Activated naive CD4-positive, alpha-beta T cell treated with anti-CD3 and anti-CD28 coated beads, Interleukin-2, amount 10 ng/mL, durations not matched to agents 7 days and 5 days (primary cell): ENCODE measurements at places on chromosomes 4 and X.
A peak's percentile ranks its signal among the peaks of the same experiment; 100 is the strongest.

- no peak for DNase-seq
Observed at GRCh38 chr4:136748773-136749172, 783.5 kb downstream of the PCDH18 start.

GRCh38 chr4:1608196-1608820 is 75.8 kb downstream of the FAM53A start:
- DNase-seq = no peak

- DNase-seq = no peak
Observed at GRCh38 chr4:98617358-98618047, 40.9 kb downstream of the TSPAN5 start.

- no peak for DNase-seq
Observed at GRCh38 chr4:94253036-94253435, 45.4 kb downstream of the SMARCAD1 start.

DNA sequence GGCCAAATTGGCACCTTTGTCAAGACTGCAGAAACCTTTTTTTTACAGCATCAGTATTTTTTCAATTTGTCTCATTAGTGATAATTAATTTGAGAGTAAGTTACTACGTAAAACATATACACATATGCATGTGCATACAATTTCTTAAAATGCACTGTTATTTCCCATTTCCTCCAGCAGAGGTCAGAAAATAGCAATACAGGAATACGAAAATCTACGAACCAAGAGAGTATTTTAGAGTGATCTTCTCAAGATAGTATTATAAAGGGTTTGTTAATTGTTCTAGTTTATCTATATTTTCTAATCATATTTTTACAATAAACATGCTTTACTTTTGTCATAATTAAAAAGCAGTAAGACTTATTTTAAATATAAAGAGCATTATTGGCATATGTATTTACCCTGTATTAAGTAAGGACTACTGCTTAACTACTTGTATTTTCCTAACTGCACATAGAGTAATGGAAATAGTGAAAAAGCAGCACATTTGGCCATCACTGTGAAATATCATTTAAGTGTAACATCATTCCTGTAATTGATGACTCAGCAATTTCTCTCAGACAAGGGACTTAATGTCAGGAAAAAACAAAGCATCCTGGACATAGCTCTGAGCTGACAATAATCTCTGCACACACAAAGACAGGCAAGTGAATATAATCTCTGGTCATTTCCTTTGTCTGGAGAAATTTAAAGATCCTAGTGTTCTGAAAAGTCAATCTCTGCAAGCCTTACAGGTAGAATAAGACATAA is 45.6 kb downstream of the MAOB start:
- DNase-seq = no peak

GRCh38 chr4:101972791-101973190 is 182.3 kb downstream of the BANK1 start:
- no peak for DNase-seq

- DNase-seq = no peak
Observed at GRCh38 chr4:185535612-185536410, 504 bp upstream of the PDLIM3 start.

- DNase-seq = no peak
Observed at GRCh38 chrX:6708676-6709380, 173.9 kb upstream of the VCX3A start.

DNA sequence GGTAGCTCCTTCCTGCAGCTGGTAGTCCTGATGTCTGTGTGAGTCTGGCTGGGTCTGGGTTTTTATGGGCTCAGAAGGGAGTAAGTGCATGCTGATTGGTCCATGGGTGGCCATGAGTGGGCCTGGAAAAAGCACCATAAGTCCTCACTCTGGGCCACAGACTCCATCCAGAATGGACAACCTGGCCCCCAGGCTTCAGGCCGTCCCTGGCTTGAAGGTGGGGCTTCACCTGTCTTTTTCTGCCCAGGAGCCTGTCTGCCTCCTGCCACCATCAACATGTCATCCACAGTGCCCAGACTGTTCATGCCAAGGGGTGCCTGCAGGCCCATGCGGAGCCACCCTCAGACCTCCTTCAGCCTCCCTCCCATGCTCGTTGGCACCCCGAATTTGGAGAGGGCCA is 620.0 kb downstream of the RAPGEF2 start:
- DNase-seq = no peak

- DNase-seq = no peak
Observed at GRCh38 chrX:120617996-120618630, 11.7 kb downstream of the C1GALT1C1 start.

DNA sequence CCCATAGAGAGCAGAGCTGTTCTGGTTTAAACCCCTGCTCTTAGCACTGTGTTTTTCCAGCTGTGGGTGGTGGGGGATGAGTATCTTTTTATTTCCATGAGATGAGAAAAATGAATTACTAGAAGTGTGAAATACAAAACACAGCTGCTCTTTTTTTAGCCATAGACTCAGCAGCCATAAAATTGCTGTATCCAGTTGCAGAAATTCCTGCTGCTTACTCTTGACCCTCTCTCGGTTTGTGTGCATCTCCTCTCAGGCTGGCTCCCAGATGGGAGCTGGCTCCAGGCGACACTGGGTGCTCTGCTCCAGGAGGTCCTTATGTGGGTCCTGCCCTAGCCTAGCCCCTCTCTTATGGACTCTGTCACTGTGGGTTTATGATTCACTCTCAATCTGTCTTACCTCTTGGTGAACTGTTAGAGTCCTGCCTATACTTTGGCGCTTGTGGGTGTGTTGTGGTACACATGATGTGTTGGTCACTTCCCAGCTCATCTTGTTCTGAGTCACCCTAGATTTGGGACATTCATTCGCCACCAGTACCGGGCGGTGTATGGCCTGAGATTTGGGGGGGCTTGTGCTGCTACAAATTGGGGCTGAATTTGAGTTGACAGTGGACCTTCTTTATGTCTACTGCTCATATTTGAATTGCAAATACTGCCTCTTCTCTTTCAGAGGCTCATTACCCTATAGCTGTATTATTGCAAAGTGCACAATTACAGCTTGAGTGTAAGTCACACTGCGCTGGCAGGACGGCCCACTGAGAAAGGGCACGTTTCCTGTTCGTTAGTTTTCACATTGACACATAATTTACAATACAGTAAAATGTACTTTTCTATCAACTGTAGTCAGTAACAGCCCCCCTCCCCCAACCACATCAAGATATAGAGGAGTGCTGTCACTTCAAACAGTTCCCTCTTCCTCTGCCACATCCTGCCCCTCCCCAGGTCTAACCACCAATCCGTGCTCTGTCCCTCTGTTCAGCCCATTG is 46.9 kb upstream of the MSANTD1 start:
- peak; percentile 92 for DNase-seq

- DNase-seq = no peak
Observed at GRCh38 chrX:153380691-153381090, 20.5 kb downstream of the PNMA6E start.

- no peak for DNase-seq
Observed at GRCh38 chrX:132413459-132413858, 75.4 kb downstream of the MBNL3 start.

- DNase-seq = no peak
Observed at GRCh38 chrX:24305905-24306304, 8.0 kb downstream of the SUPT20HL2 start.

DNA sequence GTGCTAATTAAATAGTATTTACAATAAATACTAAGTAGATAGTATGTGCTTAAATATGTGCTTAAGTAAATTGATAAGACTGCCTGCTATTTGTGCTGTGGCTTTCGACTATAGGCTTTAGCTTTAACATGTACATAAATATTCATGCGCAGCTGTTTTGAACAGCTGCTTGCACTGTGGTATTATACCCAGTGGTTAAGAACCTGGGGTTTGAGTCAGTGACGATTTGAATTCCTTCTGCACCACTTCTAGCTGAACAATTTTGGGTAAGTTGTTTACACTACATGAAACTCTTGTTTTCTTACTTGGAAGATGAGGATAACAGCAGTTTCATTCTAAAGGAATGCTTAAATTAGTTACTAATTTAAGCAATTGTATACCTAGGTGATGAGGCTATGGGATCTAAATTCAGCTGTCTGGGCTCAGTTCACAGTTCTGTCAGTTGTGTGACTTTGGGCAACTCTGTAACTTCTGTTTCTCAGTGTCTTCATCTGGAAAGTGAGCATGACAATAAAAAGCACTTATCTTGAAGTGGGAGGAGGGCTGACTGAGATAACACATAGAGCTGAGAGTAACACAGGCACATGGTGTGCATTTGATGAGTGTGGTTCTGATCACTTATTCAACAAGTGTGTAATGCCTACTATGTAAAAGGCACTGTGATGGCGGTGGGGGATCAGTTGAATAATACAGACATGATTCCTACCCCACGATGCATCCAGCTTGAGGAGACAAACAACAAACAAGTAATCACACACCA is 37.0 kb downstream of the HPGDS start:
- DNase-seq = no peak

- DNase-seq = no peak
Observed at GRCh38 chr4:184408021-184408683, 66.2 kb downstream of the IRF2 start.

DNA sequence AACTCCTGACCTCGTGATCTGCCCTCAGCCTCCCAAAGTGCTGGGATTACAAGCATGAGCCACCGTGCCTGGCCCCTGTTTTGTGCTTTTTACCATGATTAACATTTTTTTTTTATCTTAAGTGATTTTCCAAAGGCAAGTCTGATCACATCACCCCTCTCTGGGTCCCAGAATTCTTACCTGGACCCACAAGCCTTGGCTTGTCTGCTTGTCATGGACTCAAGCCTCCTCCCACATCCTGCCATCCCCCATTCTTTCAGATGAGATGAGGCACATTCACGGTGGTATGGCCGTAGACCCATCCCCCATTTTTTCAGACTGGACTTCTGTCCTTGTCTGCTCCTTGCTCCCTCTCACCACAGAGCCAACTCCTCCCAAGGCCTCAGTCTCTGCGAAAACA is 55.3 kb downstream of the APLN start:
- DNase-seq = no peak

DNA sequence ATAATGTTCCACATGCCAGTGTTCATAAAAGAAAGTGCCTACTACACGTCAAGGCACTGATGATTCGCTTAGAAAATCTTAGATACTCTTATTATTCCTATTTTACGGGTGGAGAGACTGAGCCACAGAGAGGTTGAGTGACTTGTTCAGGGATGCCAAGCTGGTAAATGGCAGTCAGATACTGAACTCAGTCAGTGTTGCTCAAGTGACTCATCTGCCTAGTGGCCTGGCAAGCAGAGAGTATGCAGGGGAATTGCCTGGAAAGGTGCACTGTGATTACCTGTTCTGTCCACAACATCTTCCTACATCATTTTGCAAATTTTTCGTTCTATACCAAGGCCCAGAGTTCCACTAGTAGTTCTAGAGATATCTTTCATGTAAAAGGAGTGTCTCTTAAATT is 68.4 kb downstream of the RAPGEF2 start:
- DNase-seq = no peak

DNA sequence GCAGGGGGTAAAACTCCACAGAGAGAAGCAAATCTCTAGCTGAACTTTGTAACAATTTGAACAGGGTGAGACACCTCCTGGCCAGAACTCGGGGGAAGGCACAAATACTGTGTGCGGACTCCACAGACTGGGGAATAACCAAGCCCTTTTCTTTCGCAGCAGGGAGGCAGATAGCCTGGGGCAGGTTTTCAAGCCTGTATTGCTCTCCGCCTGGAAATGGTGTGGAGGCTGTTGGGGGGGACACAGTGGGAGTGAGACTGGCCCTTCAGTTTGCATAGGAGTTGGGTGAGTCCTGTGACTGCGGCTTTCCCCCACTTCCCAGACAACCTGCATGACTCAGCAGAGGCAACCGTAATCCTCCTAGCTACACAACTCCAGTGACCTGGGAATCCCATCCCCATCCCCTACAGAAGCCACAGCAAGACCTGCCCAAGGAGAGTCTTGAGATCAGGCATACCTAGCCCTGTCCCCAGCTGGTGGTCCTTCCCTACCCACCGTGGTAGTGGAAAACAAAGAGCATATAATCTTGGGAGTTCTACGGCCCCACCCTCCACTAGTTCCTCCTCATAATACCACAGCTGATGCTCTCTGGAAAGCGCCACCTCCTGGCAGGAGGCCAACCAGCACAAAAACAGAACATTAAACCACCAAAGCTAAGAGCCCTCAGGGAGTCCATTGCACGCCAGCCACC is 12.9 kb upstream of the SMPX start:
- no peak for DNase-seq

DNA sequence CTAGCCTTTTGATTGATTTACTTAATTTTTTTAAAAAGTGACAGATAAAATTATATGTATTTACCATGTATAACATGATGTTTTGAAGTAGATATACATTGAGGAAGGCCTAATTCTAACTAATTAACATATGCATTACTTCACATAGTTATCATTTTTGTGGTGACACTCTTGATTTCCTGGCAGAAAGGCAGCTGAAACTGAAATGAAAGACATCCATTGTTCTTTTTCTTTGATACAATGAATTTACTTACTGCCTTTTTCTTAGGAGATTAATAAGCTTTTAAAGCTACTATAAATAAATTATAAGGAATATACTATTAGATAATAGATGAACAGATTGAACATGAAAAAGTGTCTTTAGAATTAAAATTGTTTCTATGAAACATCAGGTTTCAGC is 26.7 kb downstream of the ANKRD50 start:
- no peak for DNase-seq

- no peak for DNase-seq
Observed at GRCh38 chr4:74402692-74403456, 37.9 kb downstream of the EREG start.

DNA sequence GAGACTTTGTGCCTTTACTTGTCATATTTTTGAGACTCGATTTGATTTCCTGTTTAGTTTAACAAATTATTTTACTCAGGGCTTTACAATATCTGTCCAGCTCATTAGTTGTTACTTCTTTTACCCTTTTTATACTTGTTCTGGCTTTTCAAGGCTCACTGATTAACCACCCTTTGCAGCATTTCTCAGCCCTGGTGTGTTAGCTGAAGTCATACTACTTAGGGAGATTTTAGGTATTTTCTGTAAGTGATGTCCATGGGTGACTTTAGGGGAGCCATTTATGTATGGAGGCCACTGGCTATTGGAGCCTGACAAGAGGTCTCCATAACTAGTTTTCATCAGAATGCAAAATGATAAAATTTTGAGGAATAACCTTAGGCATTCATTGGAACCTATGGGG is 147.2 kb downstream of the RPA4 start:
- no peak for DNase-seq

DNA sequence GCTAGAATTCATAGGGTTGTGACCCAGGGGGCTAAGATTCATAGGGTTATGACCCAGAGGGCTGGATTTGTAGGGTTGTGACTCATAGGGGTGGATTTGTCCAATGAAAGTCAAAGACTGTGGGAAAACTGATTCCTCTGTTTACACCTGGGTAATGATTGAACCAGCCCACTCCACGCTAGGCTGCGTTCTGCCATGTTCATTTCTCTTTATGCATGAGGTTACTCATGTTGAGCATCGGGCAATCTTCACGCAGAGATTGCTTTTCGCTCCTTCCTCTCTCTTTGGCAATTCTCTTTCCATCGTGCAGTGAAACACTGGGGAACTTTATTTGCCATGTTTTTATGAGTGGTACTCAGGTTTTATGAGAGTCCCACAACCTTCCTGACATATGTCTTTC is 127.8 kb downstream of the CRLF2 start:
- no peak for DNase-seq

DNA sequence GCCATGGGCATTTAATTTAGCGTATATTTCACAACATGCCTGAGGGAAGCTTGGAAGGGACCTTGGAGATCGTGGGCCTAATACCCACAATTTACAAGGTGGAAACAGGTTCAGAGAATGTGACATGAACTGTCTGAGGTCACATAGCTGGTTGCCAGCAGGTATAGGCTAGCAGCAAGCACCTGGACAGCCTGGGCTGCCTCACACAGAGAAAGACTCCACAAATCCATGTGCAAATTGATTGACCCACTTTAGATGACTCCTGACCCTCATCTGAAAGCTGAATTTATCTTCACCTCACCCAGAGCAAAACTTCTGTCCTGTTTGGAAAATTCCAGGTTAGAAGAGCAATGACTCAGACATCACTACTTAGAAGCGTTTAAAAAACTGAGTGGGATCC is 5.8 kb downstream of the PTTG2 start:
- no peak for DNase-seq
